ENCODE measurements at places on chromosomes 12 and 14.

DNA sequence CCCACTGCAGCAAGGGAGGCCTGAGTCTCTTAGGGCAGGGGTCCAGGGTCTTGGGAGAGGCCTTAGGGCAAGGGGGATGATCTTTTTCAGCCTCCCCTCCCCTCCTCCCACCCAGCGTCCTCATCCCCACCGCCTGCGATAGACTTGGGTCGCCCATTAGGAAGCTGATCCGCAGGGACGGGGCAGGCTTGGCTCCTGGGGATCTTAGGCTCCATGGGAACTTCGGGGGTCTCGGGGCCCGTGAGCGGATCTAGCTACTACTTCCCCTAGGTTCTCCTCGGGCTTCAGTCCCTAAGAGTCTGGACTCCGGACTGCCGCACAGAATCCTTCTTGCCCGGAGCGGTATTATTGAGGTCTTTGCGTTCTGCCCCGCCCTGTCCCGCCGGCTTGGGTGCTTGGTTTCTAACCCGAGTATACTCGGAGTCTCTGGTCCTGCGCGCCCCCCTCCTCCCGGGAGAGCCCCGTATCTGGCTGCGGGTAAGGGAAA lies 2.2 kb upstream of the PTHLH start:
- no peak for DNase-seq

DNA sequence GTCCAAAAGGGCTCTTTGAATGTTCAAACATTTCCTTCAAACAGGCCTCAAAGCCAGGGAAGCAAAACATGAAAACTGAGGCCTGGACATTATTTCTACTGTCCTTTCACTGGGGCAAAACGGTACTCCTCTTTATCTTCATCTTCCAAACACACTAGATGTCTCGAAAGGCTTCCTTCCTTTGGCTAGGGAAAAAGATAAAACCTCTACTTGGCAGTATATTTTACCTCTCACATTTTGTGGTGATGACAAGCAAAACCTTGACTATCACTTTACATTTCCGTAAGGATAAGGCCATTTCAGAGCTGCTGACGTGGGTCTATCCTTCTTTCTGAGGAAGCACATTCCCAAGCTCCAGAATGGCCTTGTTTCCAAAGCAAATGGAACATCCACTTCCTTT lies 9.9 kb downstream of the STAB2 start:
- no peak for DNase-seq

DNA sequence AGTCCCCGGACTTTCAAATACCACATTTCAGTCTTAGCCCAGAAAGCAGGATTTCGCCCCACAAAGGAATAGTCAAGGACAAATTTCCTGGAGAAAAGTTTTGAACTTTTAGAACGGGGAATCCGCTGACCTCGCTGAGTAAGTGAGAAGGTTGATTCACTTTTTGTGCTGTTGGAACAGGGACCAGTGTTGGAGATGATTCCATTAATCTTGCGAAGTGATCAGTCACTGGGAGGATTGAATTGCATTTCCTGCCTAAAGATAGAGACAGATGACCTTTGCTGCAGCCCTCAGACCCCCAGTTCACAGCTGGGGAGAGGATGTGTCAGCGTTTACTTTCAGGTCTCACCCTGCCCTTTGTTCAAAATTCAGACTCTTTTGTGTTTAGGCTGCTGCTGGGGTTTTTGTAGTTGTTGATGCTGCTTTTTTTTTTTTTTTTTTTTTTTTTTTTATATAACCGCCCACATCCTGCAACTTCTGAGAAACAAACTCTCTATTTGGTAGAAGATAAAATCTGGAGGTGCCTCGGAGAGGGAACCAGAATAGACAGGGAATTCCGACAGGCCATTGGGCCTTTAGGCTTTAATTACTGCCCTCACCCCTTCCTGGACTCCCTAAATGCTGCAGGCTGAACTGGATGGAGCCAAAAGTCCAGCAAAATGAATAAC lies 9.8 kb upstream of the KDM2B start:
- DNase-seq = peak; percentile 33

GRCh38 chr14:34348592-34348991 lies 113.4 kb downstream of the SPTSSA start:
- DNase-seq = no peak

DNA sequence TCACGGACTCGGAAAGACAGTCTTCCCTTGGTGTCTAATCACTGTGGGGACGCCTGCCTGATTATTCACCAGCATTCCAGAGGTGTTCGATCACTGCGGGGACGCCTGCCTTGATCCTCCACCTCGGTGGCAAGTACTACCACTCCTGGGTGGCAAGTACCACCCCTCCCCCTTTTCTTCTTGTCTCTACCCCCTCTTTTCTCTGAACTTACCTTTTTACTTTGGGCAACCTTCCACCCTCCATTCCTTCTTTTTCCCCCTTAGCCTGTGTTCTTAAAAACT lies 12.0 kb upstream of the LGMN start:
- DNase-seq = no peak

DNA sequence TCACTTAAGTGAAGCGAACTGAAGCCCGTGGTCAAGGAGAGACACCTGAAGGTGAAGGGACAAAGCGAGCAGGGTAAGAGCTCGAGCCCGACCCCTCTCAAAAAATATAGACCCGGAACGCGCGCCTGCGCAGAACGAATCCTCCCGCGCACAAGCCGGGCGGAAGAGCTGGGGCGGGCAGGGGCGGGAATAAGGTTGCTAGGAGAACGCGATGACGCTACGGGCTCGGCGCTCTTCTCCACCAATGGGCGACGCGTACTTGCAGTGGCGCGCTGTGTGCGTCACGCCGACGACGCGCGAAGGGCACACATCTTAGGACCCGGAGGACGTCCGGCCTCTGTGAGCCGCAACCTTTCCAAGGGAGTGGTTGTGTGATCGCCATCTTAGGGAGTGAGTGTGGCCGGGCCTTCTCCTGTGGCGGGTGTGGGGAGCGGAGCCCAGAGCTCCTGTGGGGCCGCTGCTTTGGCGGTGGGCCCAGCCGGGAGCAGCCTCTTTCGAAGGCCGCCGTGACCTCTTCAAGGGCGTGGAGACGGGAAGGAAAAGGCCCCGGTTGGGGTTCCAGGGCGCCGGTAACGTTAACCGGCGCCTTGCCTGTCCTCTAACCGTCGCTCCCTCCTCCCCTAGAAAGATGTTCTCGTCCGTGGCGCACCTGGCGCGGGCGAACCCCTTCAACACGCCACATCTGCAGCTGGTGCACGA lies at the start of gene SLC25A3:
TSS of gene SLC25A3 (plus strand) at position 336 of the 699 bp plus-strand sequence. CDS start at position 629, 293 bp downstream.
- DNase-seq = peak; percentile 92

- no peak for DNase-seq
Observed at GRCh38 chr12:3317841-3318501, 173.0 kb upstream of the PRMT8 start.
